ENCODE measurements at places on chromosomes 12 and 14.

DNA sequence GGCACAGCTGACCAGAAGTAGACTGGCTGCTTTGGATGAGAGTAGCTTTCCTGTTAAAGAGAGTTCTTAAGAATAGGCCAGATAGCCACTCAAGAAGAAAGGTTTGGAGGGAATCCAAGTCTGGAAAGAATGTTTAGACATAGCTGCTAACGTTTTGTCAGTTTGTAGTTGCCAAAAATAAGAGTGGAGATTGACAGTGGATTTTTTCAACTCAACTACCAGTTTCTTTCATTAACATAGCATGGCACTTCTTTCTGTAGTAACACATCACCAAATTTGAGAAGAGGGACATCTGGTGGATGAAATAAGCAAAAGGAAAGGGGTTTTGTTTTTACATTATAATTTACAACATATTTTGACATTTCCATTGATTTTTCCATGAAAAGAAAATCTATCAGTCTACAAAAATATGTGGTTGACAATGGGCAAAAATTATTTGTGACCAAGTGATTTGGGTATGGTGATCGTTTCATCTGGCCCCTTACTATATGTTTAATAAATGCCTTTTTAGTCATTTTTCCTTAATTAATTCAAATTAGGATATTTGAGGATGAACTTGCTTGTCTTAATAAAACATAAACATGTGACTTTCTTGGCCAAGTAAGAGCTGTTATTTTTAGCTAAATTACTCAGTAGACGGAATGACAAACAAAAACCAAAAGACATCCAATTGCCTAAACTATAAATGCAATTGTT lies 71.1 kb downstream of the PTPRR start:
- peak; percentile 13 for DNase-seq

DNA sequence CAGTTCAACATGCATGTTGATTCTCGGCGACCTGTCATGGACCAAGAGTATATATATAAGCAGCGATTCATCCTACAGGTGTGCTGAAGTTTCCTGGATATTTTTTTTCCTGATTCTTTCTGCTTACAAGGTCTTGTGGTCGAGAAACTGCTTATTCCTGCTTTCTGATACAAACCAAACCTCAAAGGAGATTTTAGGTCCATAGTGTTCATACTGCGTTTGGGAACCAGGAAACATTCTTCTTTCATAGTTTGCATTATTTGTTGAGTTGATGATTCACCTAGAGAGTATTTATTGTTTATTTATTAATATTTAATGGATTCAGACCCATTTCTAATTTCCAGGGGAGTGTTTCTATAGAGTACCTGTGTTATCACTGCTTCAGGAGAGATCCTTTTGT lies 70.7 kb upstream of the ASPG start:
- DNase-seq = no peak

DNA sequence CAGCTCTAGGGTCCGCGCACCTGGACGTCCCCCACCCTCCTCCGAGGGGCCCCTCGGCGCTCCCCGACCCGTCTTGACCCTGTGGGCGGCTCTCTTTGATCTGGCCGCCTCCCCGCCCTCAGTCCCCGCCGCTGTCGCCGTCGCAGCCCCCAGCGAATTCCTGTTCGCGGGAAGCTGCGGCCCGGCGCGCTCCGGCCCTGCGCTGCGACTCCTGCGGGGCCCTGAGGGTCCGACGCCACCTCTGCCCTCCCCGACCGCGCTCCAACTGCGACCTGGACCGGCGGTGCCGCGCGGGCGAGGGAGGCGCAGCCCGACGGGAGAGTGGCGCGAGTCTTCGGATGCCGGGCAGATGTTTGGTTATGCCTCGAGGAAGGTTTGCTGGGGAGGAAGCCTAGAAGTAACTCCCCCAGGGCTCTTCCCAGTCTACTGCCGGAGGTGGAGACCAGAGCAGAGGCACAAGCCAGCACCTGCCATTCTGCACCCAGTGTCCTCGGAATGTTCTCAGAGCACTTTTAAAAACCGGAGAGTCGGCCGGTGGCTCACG lies 440 bp upstream of the ISM2 start:
- no peak for DNase-seq

- DNase-seq = no peak
Measured at GRCh38 chr12:57765003-57765697, 1.7 kb downstream of the CYP27B1 start.

- no peak for DNase-seq
Measured at GRCh38 chr14:100142073-100143040, 17.1 kb downstream of the DEGS2 start.

All from amniotic stem cell (primary cell).